Neural progenitor cell (in vitro differentiated cells): ENCODE measurements at places on chromosomes 6 and 20.

DNA sequence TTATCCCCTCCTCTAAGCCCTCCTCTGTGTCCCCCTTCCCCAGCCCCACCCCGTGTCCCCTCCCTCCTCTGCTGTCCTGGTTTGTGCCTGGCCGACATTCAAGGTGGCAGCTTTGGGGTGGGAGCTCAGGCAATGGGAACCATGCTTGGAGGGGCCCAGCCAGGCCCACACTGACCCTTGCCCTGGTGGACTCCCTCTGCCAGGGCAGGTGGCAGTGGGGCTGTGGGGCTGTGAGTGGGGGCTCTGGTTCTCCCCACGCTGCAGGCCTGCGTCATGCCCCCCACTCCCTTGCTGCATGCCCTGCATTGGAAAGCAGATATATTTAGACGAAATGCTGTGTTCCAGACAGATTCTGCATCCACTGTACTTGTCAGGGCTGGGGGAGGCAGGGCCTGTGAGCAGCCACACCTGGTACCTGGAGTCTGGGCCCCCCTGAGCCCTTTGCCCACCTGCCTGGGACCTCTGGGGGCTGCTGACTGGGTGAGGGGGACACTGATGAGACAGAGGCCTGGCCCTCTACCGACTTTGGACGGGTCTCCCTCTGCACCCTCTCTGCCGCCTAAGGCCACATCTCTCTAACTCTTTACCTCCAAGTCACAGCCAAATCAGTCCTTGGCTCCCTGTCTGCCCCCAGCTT lies 14.2 kb downstream of the DLGAP4 start:
- DNase-seq, result no peak

- peak; percentile 75 for DNase-seq
These were observed 761 bp upstream of the NR2E1 start for GRCh38 chr6:108164815-108165706.

DNA sequence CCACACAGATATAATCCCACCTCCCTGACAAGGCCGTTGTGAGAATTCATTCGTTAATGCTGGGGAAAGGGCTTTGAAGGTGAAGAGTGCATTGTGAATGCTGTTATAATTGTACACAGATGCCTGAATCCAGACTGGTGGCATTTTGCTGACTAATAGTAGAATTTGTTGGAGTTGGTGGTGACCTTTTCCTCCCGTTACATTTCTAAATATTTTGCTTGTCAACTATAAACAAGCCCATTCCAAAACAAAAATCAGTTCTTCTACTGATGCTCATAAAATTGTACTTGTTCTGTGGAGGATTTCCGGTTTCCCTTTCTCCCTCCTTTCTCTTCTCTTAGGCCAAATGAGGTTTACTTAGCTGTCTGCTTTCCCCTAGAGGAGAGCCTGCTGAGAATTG lies 253.1 kb upstream of the SUPT3H start:
- no peak for DNase-seq

- DNase-seq, result no peak
These were observed 5.8 kb upstream of the ABHD16B start for GRCh38 chr20:63855363-63856097.

GRCh38 chr6:82882363-82883023 lies 183.1 kb downstream of the UBE3D start:
- no peak for DNase-seq

DNA sequence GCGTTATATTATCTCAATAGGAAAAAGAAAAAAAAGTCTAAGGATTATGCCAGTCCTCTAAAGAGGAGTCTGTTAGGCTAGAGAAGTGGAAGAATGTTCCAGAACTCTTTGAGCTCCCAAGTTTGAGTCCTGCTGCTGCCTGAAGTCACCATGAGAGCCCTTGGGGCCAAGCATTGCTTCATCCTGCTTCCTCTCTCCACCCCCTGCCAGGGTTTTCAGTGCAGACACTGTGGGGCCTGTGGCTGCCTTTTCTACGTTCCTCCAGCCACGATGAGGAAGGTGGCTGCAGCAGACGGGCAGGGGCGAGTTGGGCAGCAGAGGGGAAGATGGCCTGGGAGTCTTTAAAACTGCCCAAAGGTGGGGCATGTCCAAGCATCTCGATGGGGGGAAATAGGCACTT lies 214.4 kb upstream of the KCNG1 start:
- DNase-seq, result no peak

GRCh38 chr6:34791164-34791700 lies 651 bp upstream of the BLTP3A start:
- peak; percentile 62 for DNase-seq

DNA sequence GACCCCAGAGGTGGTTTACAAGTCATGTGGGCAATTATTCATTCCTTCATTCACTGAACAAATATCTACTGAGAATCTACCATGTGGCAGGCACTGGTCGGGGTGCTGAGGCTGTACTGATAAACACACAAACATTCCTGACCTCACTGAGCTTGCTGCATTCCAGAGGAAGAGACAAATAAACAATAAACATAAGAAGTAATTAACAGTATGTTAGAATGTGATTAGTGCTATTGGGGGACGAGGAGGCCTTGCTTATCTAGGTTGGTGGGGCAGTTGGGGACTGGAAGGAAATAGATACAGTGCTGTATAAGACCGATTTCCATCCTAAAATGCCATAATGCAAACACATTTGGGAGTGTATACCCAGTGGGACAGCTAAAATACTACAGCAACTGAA lies 44.1 kb downstream of the MAK start:
- DNase-seq, result no peak

GRCh38 chr6:87799651-87800050 lies 97.6 kb upstream of the AKIRIN2 start:
- DNase-seq, result no peak

DNA sequence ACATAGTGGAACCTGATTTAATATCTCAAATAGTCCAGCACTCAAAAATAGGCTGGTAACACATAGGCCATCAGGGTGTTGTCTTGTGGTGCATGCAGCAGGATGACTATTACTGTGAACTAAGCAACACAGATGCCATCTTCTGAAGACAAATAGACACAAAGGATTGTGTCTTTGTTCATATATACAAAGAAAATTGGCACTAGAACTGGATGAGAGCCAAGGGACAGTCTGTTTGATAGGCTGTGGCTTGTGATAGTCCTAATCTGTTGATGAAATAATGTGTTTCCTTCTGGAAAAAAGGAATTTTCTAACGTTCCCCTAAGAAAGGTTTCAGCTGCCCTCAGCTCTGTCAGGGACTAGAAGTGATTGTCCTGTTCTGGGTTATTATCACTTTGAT lies 129.8 kb downstream of the TPBG start:
- DNase-seq, result no peak

GRCh38 chr6:56328728-56329090 lies 81.3 kb upstream of the COL21A1 start:
- DNase-seq, result no peak

DNA sequence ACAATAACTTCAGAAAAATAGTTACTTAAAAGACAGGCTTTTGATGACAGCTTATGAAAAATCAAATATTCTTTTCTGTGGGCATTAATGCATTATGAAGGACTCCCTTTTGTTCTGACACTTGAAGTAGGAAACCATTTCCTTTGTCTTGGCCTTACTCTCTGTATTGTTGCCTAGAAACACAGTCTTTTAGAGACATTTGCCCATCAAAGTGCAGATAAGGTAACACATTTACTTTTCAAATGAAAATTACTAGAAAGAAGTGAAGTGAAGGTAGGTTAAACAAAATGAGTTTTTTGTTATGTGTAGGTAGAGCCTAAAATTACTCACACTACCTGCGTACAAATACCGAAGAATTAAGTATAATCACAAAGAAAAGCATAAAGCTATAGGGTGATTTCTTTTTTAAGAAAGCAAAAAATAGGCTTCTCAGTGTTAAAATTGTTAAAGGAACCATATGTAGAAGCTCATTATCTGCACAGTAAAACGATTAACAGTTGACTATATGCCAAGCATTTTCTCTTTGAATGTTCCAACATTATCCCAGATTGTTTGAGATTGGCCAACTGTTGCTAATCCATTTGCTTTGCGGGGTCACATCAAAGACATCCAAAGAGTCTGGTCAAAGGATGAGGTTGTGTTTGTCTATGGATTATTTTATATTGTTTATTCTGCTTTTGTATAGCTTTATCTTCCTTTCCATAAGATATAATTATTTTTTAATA lies 542.0 kb upstream of the RNF217 start:
- no peak for DNase-seq

- DNase-seq, result peak; percentile 10
These were observed 317.3 kb upstream of the CNR1 start for GRCh38 chr6:88483424-88483823.

GRCh38 chr6:166300357-166300987 lies 7.7 kb downstream of the PRR18 start:
- no peak for DNase-seq

DNA sequence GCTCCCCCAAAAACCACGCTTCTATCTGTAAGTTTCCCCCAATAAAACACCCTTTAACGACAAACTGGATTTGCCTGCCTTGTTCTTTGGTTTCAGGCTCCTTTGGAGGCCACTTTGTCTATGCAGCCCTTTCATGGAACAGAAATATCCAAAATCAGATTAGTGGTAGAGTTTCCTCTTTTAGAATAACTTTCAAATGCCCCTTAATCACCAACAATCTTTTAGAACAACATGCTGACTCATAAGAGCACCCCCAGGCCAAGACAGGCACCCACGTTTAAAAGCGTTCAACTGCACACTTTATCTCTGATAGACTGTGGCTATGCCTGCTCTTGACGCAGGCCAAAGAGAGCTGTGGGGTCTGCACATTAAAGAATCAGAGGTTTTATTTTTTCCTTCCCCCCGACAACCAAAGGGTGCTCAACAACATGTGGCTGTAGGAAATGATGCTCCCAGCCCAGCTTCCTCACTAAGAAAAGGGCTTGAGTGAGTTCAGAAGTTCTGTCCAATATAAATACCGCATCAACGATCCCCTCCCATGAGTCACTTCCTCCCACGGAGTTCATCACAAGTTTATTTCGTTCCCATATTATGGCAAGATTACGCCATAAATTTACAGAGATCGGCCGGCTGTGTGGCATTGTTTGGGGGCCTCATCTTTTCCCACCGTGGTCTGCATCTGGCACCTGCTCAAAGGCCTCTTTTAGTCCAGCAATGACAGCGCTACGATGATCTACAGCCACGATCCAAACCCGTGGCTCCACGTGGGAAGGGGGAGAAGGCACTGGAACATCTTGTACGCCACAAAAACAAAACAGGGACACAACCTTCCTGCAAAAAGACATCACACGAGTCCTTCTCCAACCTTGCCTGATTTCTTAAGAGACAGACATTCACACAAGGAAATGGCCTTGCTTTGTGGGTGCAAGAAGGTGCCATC lies 88.8 kb upstream of the NFATC2 start:
- no peak for DNase-seq

GRCh38 chr6:160226118-160226591 lies 32.5 kb downstream of the SLC22A2 start:
- no peak for DNase-seq

- DNase-seq, result no peak
These were observed 16.8 kb upstream of the EEF1A1 start for GRCh38 chr6:73537677-73538076.

GRCh38 chr6:12208190-12208589 lies 82.0 kb upstream of the EDN1 start:
- DNase-seq, result no peak

GRCh38 chr20:35174458-35175216 lies 2.8 kb downstream of the PROCR start:
- DNase-seq, result peak; percentile 35

- DNase-seq, result no peak
These were observed 231.0 kb upstream of the RAB32 start for GRCh38 chr6:146312608-146313007.

- no peak for DNase-seq
These were observed 699.7 kb upstream of the ID4 start for GRCh38 chr6:19137505-19137904.

GRCh38 chr6:14320332-14320731 lies 202.8 kb downstream of the CD83 start:
- no peak for DNase-seq

GRCh38 chr6:145309842-145310535 lies 425.3 kb downstream of the EPM2A start:
- DNase-seq, result no peak

- no peak for DNase-seq
These were observed 124.5 kb upstream of the GJE1 start for GRCh38 chr6:142008016-142008735.

DNA sequence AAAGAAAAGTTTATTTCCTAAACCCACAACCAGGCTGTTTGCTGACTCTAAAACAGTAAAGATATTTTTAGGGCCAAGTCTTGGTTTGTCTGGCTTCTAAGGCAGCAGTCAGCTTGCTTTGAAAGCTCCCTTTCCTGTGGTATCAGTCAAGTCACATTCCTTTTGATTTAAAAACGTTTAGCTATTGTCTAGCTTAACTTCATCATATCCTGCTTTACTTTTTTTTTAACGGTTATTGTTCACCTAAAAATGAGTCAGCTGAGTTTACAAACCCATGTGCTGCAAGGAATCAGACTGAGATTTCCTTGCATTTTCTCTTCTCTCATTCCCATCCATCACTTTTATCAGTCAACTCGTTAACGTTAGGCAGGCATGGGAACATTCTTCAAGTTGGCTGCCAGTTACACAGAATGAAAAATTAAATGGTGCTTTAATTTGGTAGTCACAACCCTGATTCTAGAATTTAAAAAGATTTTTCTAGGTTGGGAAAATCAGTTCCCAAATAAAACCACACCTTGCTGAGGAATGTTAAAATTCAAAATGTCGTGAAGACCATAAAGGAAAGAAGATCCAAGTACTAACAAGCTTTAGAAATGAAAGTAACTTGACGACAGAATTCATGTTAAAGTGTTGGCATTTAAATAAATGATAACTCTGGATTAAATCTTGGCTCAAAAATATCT lies 45.9 kb downstream of the ELOVL5 start:
- no peak for DNase-seq

- no peak for DNase-seq
These were observed 114.1 kb downstream of the ERMARD start for GRCh38 chr6:169865346-169866139.
